ENCODE measurements at places on chromosomes 13 and 19.

- DNase-seq, result no peak
Observed at GRCh38 chr13:101695870-101696516, 243.5 kb downstream of the ITGBL1 start.

DNA sequence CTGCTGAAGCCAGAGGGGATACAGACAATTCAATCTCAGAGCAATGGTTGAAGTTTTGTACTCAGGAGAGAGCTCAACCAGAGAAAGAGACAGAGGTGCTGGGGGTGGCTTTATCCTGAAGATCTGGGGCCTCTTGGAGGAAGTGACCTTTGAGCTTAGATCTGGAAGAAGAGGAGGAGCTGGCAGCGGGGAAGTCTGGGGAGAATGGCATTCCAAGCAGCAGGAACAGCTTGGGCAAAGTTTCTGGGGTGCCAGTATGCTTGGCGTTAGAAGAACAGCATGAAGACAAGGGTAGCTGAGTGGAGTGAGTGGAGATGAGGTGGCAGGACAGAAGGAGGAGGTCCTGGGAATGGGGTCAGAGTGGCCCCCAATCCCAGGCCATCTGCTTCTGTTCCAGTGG is 11.3 kb downstream of the MAST3 start:
- DNase-seq, result no peak

DNA sequence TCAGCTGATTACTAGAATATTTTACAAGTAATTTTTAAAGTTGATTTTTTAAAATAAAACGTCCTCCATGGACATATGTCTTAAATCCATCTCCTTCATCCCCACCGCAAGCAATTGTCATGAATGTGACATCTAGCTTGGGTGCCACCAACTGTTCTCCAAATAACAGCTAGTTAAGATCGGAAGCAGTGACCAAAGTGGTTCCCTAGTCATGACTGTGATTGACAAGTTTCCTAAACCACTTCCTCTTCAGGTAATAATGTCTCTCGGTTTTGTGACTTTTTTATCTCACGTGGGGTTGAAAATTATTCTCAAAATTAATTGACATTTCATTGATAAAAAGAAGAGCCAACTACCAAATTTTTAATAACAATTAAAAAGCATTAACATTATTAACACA is 135.3 kb upstream of the MIR17HG start:
- no peak for DNase-seq

- no peak for DNase-seq
Observed at GRCh38 chr13:80716610-80717081, 375.7 kb upstream of the SPRY2 start.

DNA sequence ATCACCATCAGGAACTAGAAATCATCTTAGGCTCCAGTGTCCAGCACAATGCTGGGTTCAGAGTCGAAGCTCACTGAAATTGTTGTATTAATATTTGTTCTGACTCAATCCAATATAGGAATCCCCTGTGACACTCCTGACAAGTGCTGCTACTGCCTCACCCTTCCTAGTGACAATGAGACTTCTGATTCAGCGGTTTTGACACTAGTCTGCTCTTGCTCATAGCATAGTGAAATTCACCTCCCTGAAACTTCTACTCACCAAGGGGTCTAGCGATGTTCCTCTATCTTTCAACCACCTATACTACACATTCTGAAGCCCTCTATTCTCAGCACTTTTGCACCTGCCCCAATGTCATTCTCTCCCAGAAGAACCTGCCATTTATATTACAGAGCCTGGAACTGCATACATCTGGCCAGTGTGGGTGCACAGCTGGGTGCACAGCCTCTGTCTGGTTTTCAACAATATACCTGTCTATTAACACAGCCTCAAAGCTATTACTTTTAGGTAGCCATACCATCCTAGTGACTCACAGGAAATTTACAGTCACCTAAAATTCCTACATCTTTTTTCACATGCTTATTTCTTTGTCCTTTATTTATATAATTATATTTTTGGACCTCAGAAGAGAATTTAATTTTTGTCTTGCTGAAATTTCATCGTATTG is 88.3 kb downstream of the DOCK9 start:
- no peak for DNase-seq

- no peak for DNase-seq
Observed at GRCh38 chr13:42279080-42279479, 7.1 kb downstream of the AKAP11 start.

GRCh38 chr13:46109451-46109850 is 4.6 kb upstream of the CPB2 start:
- no peak for DNase-seq

DNA sequence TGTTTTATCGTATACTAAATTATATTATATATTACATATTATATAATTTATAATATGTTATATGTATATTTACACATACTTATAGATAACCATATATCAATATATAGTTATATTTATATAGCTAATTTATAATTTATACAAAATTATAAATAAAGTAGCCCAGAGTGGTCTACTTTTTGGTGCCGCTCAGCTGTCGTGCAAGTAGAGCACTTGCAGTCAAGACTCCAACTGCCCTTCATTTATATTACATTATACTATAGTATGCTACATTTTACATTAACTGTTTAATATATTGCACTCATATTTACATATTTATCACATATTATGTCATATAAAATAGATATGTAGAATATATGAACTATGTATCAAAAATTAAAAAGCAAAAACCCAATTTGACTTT is 1124.7 kb upstream of the MIR17HG start:
- DNase-seq, result no peak

DNA sequence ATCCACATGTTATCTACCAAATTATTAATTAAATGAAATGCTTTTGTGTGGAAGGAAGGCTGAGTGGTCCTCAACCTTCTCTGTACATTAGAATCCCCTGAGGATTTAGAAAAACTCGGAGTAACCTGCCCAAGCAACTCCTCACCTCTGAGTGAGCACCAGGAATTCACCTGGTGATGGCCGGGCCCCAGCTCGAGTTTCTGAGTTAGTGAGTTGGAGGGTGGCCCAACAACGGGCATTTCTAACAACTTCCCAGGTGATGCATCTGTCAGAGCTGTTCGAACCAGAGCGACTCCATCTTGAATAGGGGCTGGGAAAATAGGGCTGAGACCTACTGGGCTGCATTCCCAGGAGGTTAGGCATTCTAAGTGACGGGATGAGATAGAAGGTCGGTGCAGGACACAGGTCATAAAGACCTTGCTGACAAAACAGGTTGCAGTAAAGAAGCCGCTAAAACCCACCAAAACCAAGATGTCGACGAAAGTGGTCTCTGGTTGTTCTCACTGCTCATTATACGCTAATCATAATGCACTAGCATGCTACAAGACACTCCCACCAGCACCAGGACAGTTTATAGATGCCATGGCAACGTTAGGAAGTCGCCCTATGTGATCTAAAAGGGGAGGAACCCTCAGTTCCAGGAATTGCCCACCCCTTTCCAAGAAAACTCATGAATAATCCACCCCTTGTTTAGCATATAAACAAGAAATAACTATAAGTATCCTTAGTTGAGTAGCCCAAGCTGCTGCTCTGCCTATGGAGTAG is 44.2 kb upstream of the SHISA2 start:
- no peak for DNase-seq

GRCh38 chr19:1159864-1160595 is 14.0 kb downstream of the SBNO2 start:
- DNase-seq, result no peak

DNA sequence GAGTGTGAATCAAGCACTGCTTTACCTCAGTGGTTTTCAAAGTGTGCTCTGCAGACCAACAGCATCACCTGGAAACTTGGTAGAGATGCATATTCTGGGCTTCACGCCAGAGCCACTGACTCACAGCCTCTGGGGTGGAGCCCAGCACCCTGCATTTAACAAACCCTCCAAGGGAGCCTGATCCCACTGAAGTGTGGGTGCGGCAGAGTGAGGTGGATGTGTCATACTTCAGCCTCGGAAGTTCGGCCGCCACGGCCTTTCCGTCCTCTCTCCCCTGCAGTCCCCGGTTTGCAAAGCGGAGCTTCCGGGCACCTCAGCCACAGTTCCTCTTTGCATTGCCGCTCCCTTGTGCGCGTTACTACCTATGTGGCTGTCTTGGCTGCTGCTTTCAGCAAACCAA is 33.3 kb upstream of the MICU2 start:
- peak; percentile 10 for DNase-seq

- no peak for DNase-seq
Observed at GRCh38 chr19:53372196-53372595, 6.7 kb downstream of the ZNF525 start.

GRCh38 chr19:42555801-42556200 is 27.5 kb upstream of the CEACAM1 start:
- DNase-seq, result no peak

DNA sequence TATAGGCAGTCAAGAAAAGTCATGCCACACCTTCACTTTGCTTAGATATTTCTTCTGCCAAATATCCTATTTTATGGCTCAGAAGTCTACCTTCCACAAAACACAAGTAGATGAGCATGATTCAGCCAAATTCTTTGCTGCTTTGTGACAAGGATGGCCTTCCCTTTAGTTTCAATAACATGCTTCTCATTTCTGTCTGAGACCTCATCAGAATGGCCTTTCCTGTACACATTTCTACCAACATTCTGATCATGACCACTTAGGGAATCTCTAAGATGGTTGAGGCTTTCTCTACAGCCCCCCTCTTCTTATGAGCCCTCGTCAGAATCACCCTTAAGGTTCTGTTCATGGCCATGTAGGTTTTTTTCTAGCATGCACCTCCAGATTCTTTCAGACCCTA is 96.2 kb downstream of the COL4A2 start:
- no peak for DNase-seq

DNA sequence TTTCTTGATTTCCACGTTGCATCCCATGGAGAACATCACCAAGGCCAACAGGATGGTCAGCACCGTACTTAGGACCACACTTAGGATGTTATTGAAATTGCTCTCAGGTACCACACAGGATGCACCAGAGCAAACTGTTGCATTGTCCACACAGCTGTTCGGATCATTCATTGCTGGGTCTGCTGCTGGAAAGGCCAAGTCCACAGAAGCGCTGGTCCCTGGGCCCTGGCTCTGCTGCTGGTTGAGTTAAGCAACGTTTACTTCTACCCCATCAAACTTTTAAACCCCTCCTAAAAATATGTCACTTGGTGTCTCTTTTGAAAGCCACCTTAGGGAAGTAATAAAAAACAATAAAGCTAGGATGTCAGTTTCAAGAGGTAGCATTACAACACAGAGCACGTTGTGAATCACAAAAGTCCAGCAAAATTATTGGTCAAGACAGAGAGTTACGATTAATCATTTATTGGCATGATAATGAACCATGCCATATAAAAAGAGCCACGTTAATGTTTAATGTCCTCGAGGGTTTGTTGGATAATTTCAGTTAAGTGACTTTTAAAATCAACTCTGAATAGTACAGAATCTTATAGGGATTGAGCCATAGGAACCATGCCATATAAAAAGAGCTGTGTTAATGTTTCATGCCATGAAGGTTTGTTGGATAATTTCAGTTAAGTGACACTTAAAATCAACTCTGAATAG is at the start of gene SLC10A2:
Gene SLC10A2 (minus strand): TSS at position 339 of the 702 bp plus-strand sequence. CDS start 168 bp downstream, at position 171.
- no peak for DNase-seq

DNA sequence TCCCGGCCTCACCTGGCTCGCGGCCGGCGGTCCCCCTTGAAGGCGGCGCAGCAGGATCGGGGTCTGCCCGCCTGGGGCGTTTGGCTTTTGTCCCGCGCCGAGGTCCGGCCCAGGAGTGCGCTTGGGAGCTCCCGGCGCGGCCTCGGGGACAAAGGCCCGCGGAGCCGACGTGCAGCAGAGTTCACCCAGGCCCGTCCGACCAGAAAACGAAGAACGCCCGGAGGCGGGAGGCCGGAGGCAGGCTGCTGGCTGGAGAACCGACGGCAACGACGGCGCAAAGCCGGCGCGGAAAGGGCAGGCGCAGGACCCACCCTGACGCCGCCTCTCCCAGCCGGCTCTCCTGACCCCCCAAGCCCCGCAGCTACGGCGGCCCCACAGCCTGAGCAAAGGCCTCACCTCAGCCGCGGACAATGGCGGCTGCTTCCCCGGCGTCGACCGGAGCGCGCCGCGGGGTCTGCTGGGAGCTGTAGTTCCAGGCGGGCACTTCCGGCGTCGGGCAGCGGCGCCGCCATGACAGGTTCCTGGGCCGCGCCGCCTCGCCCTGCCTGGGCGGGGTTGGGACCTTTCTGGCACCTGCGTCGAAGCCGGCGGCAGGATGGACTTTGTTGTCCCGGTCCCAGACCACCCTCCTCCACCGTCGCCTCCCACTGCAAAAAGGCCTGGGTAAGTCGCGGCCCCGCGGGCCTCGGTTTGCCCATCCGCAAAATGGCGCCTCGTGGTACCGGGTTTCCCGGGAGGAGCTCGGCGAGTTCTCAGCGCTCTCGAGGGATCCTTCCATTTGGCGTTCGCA is at the start of gene ZNF606:
Gene ZNF606 (minus strand): TSS at position 437 of the 790 bp plus-strand sequence. CDS start 1,501 bp downstream, outside the sequence.
- peak; percentile 63 for DNase-seq

- no peak for DNase-seq
Observed at GRCh38 chr13:33279414-33280278, 5.9 kb downstream of the STARD13 start.

GRCh38 chr19:9498183-9498902 is at the start of gene ZNF560:
Gene ZNF560 (minus strand): TSS chr19:9498616. CDS start chr19:9475313, 23,303 bp downstream.
- DNase-seq, result no peak

- no peak for DNase-seq
Observed at GRCh38 chr19:53041366-53041765, 3.2 kb upstream of the ERVV-2 start.

- no peak for DNase-seq
Observed at GRCh38 chr13:49840266-49840665, 47.8 kb upstream of the KPNA3 start.

GRCh38 chr19:35293363-35293739 is 1.4 kb downstream of the MAG start:
- DNase-seq, result no peak

- peak; percentile 30 for DNase-seq
Observed at GRCh38 chr19:14476673-14477401, 1.7 kb upstream of the PTGER1 start.

GRCh38 chr13:44516771-44517170 is 59.4 kb downstream of the TSC22D1 start:
- DNase-seq, result no peak

- DNase-seq, result no peak
Observed at GRCh38 chr13:21149568-21149967, 26.8 kb downstream of the SKA3 start.

DNA sequence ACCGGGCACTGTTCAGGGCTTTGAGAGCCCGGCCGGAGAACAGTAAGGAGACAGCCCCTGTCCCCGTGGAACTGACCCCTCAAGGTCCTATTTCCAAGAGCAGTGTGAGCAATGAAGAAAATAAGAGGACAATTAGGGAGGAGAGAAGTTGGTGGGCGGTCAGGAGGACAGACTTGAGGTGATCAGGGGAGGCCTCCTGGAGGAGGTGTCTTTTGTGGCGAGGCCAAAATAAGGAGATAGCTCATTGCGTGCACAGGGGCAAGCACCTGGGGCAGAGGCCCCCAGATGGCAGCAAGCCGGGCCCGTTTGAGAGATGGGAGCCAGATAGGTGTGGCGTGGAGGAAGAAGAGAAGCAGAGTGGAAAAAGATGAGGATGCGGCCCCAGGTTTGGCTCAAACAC is 2.8 kb upstream of the LRRC4B start:
- DNase-seq, result no peak

- DNase-seq, result no peak
Observed at GRCh38 chr13:49292742-49293486, 45.2 kb downstream of the CDADC1 start.

GRCh38 chr19:17205237-17206140 is 9.7 kb upstream of the USE1 start:
- peak; percentile 43 for DNase-seq

- DNase-seq, result no peak
Observed at GRCh38 chr19:29988351-29988750, 46.3 kb downstream of the URI1 start.

GRCh38 chr13:79481685-79482052 is 714 bp downstream of the NDFIP2 start:
- no peak for DNase-seq

- no peak for DNase-seq
Observed at GRCh38 chr19:20209051-20209450, 42.0 kb downstream of the ZNF486 start.

GRCh38 chr13:112803422-112803821 is 113.6 kb downstream of the ATP11A start:
- DNase-seq, result no peak
